Esophagus muscularis mucosa (tissue), 4 donors: ENCODE measurements at places on chromosomes 13 and 19.

GRCh38 chr13:93318534-93319254 lies 92.1 kb downstream of the GPC6 start:
- no peaks in the 10 kb centered on the region for H3K36me3 ChIP-seq
- no peaks in the 10 kb centered on the region for H3K4me1 ChIP-seq
- H3K4me3 ChIP-seq = no peak overlapping the region
- DNase-seq = no peak

GRCh38 chr13:97654236-97654635 lies 220.3 kb downstream of the RAP2A start:
- no peaks in the 10 kb centered on the region for H3K27me3 ChIP-seq
- H3K27ac ChIP-seq = no peak overlapping the region
- H3K4me3 ChIP-seq = no peak overlapping the region
- no peaks in the 10 kb centered on the region for H3K4me1 ChIP-seq
- H3K36me3 ChIP-seq = no peaks in the 10 kb centered on the region
- DNase-seq = no peak

DNA sequence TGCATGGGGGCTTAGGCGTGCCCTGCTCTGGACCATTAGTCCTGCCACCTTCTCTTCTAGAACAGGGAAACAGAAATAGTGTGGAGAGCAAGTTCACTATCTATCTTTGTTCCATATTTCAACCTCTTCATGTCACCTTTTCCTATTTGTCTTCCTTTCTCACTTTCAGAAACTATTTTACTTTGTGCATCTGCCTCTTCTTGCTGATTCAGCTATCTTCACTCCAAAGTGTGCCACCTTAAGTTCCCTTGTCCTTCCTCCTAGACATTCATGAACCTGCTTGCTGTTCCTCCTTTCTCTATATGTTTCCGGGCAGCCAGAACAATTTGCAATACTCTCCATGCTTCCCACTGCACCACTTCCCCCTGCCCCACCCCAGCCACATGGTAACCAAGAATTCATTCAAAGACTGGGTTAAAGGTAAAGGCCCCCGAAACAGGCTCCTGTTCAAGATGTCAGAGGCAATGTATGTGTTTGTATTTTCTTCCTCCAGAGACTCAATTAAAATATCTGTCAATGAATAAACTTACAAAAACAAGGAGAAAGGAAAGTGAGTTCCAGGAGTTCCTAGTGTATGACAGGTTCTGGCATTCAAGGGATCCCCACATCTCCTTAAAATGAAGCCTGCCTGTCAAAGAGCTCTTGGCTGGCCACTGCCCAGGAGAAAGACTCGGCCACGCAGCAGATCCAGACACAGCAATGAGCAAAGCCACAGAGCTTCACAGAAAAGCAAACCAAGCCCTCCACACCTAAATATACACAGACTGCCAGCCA lies 268.1 kb downstream of the DNAJC15 start:
- no peak overlapping the region for H3K27ac ChIP-seq
- peaks cover 7% of the 10 kb centered on the region for H3K4me1 ChIP-seq
- no peak overlapping the region for H3K4me3 ChIP-seq
- no peak for DNase-seq

- H3K27ac ChIP-seq = no peak overlapping the region
- no peak for DNase-seq
- H3K36me3 ChIP-seq = no peaks in the 10 kb centered on the region
- no peaks in the 10 kb centered on the region for H3K27me3 ChIP-seq
Observed at GRCh38 chr13:67651908-67652465, 421.9 kb upstream of the PCDH9 start.

- peaks cover 24% of the 10 kb centered on the region for H3K4me1 ChIP-seq
- DNase-seq = no peak
- no peaks in the 10 kb centered on the region for H3K36me3 ChIP-seq
- H3K27ac ChIP-seq = no peak overlapping the region
Observed at GRCh38 chr19:19544257-19544953, 6.3 kb downstream of the CILP2 start.

DNA sequence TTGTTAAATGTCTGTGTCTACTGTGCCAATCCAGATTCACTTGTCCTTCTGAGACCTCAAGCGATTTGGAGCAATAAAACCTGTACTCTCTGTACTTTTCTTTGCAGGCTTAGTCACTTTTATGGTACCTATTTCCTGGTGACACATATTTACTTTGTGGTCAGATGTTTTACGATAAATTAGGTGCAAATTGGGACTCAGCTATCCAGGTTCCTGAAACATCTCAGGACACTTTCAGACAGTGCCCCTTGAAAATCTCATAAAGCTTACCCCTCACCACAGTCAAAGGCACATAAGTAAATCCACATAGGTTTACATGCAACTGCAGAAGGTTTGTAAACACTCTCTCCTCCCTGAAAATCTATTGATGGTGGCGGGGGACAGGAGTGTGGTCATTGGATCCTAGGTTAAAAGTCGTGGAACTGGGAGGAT lies 438.8 kb downstream of the EFNB2 start:
- no peaks in the 10 kb centered on the region for H3K27me3 ChIP-seq
- no peaks in the 10 kb centered on the region for H3K36me3 ChIP-seq
- no peak for DNase-seq
- H3K27ac ChIP-seq = no peak overlapping the region

- no peaks in the 10 kb centered on the region for H3K27me3 ChIP-seq
- no peak overlapping the region for H3K27ac ChIP-seq
- no peaks in the 10 kb centered on the region for H3K4me1 ChIP-seq
- no peak for DNase-seq
- no peaks in the 10 kb centered on the region for H3K36me3 ChIP-seq
Observed at GRCh38 chr13:37361608-37362007, 237.0 kb downstream of the POSTN start.

GRCh38 chr13:25178070-25178469 lies 6.0 kb upstream of the AMER2 start:
- DNase-seq = peak; percentile 50
- peaks cover 8% of the 10 kb centered on the region for H3K27me3 ChIP-seq
- H3K36me3 ChIP-seq = no peaks in the 10 kb centered on the region
- no peak overlapping the region for H3K27ac ChIP-seq

- peaks cover 22% of the 10 kb centered on the region for H3K36me3 ChIP-seq
- H3K27ac ChIP-seq = peak overlapping the region; percentile 98
- peak overlapping the region; percentile 66 for H3K4me3 ChIP-seq
Observed at GRCh38 chr19:41263042-41263849, 926 bp upstream of the HNRNPUL1 start.

DNA sequence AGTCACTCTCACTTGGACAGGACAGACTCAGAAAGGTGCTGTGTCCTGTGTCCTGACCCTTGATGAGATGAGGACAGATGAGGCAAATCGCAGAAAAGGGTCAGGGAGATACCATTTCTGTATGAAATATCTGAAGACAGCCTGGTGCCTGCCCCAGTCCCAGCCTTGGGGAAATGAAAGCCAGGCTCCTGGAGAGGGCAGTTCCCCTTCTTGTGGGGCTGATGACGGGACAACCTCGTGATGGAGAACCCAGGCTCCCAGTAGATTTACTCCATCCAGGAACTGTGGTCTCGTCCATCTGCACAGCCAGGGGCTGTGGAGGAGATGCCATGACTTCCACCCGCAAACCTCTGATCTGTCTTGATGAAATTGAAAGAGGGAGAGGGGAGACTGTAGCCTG lies 13.8 kb downstream of the LILRB1 start:
- no peaks in the 10 kb centered on the region for H3K4me1 ChIP-seq
- H3K36me3 ChIP-seq = no peaks in the 10 kb centered on the region
- no peak overlapping the region for H3K4me3 ChIP-seq
- H3K27me3 ChIP-seq = no peaks in the 10 kb centered on the region

DNA sequence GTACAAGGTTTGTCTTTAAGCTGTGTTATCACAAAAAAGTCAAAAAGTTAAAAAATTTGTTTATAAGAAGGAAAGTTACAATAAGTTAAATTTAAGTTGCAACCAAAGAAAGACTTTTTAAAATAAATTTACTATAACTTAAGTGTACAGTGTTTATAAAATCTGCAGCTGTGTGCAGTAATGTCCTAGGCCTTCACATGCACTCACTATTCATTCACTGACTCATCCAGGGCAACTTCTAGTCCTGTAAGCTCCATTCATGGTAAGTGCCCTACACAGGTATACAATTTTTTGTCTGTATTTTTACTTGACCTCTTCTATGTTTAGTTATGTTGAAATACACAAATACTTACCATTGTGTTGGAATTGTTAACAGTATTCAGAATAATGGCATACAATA lies 667.9 kb upstream of the SLITRK5 start:
- H3K27ac ChIP-seq = no peak overlapping the region
- H3K27me3 ChIP-seq = no peaks in the 10 kb centered on the region
- H3K4me3 ChIP-seq = no peak overlapping the region
- H3K4me1 ChIP-seq = no peaks in the 10 kb centered on the region
- no peak for DNase-seq

DNA sequence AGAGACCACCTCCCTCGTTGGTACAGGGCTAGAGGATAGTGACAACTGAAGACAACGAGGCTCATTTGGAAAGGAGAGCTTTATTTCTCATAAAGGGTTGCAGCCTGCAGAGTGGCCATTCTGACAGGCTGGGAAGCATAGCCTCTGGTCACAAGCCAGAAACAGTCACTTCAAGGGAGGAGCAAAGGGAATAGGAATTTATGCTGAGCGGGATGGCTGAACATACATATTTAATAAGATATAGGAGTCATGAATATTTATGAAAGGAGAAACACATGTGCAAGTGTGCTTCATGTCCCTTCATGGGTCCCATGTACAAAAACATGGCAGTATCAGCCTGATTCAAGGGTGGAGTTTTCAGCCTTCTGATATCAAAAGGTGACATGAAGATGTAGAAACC lies 27.1 kb upstream of the URI1 start:
- no peak overlapping the region for H3K4me3 ChIP-seq
- no peak overlapping the region for H3K27ac ChIP-seq
- H3K27me3 ChIP-seq = no peaks in the 10 kb centered on the region
- no peaks in the 10 kb centered on the region for H3K4me1 ChIP-seq

GRCh38 chr13:110784704-110785103 lies 71.2 kb downstream of the ING1 start:
- no peak overlapping the region for H3K27ac ChIP-seq
- H3K4me1 ChIP-seq = no peaks in the 10 kb centered on the region
- H3K4me3 ChIP-seq = no peak overlapping the region
- no peak for DNase-seq

GRCh38 chr13:98389319-98389718 lies 187.6 kb downstream of the STK24 start:
- DNase-seq = no peak
- no peaks in the 10 kb centered on the region for H3K4me1 ChIP-seq
- H3K27me3 ChIP-seq = no peaks in the 10 kb centered on the region
- H3K36me3 ChIP-seq = peaks cover 70% of the 10 kb centered on the region

GRCh38 chr13:45402641-45403040 lies 15.5 kb downstream of the SLC25A30 start:
- H3K36me3 ChIP-seq = peaks cover 38% of the 10 kb centered on the region
- no peak overlapping the region for H3K4me3 ChIP-seq
- H3K4me1 ChIP-seq = no peaks in the 10 kb centered on the region
- no peaks in the 10 kb centered on the region for H3K27me3 ChIP-seq
- DNase-seq = no peak
- H3K27ac ChIP-seq = no peak overlapping the region

DNA sequence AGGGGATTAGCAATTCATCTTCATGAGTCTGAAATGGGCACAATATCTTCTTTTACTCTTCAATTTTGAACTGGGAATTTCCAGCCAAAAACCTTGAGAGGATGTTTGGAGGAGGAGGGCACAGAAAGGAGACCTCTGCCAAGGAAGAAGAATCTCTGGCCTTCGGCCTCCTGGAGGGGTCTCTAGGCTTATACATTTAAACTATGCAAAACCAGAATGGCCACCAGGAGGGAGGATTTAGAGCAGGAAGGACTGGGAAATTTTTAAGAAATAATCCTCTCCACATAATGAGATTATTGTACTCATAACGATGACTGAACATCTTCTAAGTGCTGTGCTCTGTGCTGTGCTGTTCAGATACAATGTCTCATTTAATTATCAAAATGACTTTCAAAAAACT lies 325.9 kb downstream of the NDFIP2 start:
- no peak overlapping the region for H3K4me3 ChIP-seq
- H3K27ac ChIP-seq = no peak overlapping the region
- no peaks in the 10 kb centered on the region for H3K4me1 ChIP-seq
- no peak for DNase-seq
- H3K27me3 ChIP-seq = no peaks in the 10 kb centered on the region

DNA sequence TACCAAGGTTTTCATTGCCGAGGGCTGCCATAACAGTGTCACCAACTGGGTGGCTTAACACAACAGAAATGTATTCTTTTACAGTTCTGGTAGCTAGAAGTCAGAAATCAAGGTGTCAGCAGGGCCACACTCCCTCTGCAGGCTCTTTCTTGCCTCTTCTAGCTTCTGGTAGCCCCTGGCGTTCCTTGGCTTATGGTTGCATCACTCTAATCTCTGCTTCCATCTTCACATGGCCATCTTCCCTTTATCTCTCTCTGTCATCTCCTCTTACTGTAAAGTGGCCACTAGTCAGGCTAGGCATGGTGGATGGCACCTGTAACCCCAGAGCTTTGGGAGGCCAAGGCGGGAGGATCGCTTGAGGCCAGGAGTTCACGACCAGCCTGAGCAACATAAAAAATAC lies 38.0 kb upstream of the MRI1 start:
- DNase-seq = no peak
- H3K27ac ChIP-seq = no peak overlapping the region
- H3K4me3 ChIP-seq = no peak overlapping the region
- no peaks in the 10 kb centered on the region for H3K27me3 ChIP-seq
- no peaks in the 10 kb centered on the region for H3K36me3 ChIP-seq
- peaks cover 19% of the 10 kb centered on the region for H3K4me1 ChIP-seq

GRCh38 chr13:114225610-114226009 lies 9.1 kb upstream of the CDC16 start:
- no peak overlapping the region for H3K4me3 ChIP-seq
- DNase-seq = no peak
- peaks cover 5% of the 10 kb centered on the region for H3K4me1 ChIP-seq
